Metanephros (tissue), 2 donors: ENCODE measurements at places on chromosomes 7 and 10. TPM values are rescaled to one million over a fixed set of nuclear protein-coding genes. Genes with fewer than 3 reads are reported as not detected.

The SCIN gene
- 110 TPM for total RNA-seq

The FOXP2 gene
- 6.8 TPM for total RNA-seq

The ADCY1 gene
- total RNA-seq = 4.3 TPM

The GJD4 gene
- not detected for total RNA-seq

The ADAM12 gene
- 54.4 TPM for total RNA-seq

The MYOF gene
- total RNA-seq = 48.1 TPM

The GLI3 gene
- total RNA-seq = 17.5 TPM

The CYP2W1 gene
- total RNA-seq = 3.0 TPM

The RBP4 gene
- 4.0 TPM for total RNA-seq

The CYP26C1 gene
- not detected for total RNA-seq

The KLHDC10 gene
- total RNA-seq = 44.6 TPM

The SPDYE8 gene
- total RNA-seq = not detected

The PDZD7 gene
- total RNA-seq = 1.6 TPM

The PRXL2A gene
- total RNA-seq = 58.3 TPM

The ZNF503 gene
- 72.3 TPM for total RNA-seq

The RHOBTB1 gene
- 44.8 TPM for total RNA-seq

The DLG5 gene
- 37.4 TPM for total RNA-seq

The EBLN1 gene
- total RNA-seq = not detected

The KIN gene
- total RNA-seq = 8.4 TPM
